Stimulated activated CD4-positive, alpha-beta T cell treated with anti-CD3 and anti-CD28 coated beads, Interleukin-4, amount 100 ng/mL, for 1 hour (primary cell): ENCODE measurements at places on chromosomes 7 and 10.

DNA sequence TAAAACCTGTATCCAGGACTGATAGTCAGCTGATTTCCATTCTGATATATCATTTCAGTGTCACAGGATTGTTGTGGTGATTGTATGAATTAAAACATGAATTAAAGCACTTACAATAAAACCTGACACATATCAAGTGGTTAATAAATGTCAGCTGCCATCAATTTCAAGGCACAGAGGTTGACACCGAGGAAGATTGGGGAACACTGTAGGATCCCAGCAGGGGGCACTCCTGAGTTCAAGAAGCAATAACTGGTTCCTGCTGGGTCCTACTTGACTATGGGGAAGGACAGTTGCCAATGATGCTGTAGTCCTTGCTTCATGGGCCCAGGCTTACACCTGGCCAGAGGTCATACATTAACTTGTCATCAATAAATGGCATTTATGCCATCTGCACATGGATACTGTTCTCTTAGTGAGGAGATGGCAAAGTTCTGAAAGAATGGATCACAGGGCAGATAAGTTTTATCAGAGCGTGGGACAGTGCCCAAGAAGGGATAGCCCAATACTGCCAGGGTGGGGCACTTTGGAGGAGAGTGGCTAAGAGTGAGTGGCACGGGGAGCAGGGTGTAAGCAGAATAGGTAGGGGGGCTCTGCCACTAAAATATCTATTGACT is 24.1 kb downstream of the FZD1 start:
- no peak for DNase-seq

- DNase-seq: no peak
Observed at GRCh38 chr7:1954366-1955004, 278.3 kb downstream of the MAD1L1 start.

- no peak for DNase-seq
Observed at GRCh38 chr10:50618624-50619023, 5.1 kb downstream of the SGMS1 start.

DNA sequence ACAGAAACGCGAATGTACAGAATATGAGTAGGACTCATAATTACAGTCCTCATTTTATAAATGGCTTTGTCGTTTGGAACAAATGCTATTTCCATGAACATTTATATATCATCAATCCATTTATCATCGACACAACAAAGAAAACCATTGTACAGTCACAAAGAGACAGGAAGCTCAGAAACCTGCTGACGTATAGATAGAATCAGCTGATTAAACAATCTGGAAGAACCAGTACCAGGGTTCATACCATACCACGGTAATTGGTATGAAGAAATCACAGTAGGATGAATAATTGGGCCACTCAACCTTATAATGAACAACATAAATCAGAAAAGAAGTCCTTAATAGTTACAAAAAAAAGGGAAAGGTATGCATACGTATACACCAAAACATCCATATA is 295.0 kb downstream of the PARD3 start:
- DNase-seq: no peak

GRCh38 chr10:7944215-7944480 is 110.3 kb upstream of the GATA3 start:
- no peak for DNase-seq

DNA sequence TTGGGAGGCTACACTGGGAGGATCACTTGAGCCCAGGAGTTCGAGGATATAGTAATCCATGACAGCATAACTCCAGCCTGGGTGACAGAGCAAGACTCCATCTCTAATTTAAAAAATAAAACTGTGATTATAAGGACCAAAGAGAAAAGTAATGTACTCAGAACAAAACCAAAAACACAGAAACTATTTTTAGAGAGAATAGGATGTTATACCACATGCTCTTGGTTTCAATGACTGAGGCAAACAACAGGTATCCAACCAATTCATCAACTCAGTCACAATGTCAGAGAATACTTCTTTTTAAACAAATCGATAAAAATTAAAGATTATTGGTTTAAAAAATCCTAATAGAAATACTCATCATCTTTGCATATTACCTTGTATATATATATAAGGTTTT is 186.7 kb downstream of the TPK1 start:
- DNase-seq: no peak

DNA sequence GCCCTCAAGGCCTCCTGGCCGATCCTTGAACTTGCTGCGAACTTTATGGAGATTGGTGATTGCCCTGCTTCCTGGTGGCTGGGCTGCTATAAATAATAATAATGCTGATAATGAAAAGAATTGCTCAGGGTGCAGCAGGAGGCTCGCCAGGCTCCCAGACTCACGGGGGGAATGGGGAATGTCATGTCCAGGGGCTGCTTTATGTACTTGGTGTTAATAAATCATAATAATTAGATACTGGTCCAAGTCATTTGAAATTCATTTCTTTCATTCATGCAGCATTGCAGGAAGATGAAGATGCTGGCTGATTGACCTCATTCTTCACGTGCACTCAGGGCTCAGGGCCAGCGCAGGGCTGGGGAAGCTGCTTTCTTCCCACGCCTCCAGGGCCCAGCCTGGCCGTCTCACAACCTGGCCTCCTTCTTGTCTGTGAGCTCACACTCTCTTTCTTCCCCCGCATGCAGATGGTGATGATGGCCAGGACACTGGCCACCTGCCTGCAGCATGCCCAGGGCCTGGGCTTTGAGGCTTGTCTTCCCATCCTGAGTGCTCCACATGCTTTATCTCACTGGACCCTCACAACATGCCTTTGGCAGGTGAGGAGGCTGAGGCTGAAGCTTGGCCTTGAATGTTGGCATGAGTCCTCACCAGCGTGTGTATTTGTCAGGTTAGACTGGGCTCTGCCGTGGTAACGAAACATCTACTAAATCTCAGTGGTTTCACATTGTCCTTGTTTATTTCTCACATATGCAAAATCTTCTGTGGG is 138.4 kb upstream of the TNS3 start:
- DNase-seq: no peak

DNA sequence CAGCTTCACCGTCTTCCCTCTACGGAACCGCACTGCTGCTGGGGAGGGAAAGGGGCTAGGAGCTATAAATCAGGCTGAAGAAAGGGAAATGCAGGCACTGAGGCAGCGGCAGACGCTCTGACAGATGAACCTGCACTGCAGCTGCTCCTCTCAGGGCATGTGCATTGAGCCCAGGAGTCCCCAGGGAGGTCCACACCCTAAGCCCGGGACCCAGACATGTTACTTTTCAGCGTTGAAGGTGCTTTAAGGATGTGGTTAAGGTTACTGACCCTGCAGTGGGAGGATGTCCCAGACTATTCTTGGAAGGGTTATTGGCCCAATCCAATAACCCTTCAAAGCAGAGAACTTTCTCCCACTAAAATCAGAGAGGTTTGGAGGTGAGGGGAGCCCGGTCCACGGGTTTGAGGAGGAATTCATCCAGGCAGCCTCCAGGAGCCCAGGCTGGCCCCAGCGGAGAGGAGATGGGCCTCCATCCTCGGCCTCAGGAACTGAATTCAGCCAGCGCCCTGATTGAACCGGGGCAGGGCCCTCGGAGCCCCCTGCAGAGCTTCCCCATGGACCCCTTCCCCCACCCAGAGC is 75.4 kb downstream of the ADARB2 start:
- no peak for DNase-seq

- DNase-seq: no peak
Observed at GRCh38 chr10:110717781-110718589, 73.8 kb downstream of the RBM20 start.

GRCh38 chr7:83514977-83515376 is 134.0 kb downstream of the SEMA3E start:
- no peak for DNase-seq

GRCh38 chr10:110405380-110405779 is 92.3 kb upstream of the DUSP5 start:
- DNase-seq: no peak
